Naive thymus-derived CD4-positive, alpha-beta T cell (primary cell): ENCODE measurements at places on chromosomes 7 and 10. TPM values are rescaled to one million over a fixed set of nuclear protein-coding genes. Genes with fewer than 3 reads are reported as not detected.
A peak's percentile ranks its signal among the peaks of the same experiment; 100 is the strongest.

DNA sequence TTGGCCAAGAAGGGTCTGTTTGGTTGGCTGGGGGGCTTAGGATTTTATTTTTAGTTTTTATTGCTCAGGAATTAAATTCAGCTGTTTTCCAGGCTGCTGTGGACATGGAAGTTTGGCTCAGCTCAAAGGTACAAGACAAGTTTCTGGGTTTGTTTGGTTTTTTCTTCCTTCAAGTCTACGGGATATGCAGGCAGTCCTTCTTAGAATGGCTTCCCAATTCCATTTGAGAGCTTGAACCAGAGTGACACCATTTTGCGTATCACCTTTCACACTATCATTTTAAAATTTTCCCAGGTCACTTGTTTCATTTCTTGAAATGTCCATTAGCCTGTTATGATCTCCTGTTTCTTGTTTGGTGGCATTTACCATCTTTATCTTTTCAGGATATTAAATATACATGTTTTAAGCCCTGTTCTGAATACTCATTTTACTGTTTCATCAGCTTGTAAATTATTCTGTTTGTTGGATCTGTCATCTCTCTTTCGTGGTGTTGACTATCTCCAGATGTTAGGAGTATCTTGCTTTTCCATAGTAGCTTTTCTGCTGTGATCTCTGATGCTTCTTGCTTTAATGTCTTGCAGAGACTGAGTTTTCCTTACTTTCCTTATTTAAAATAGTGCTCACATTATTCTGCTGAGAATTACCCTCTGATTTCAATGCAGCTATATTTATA, 9.4 kb upstream of the TMEM168 start:
- no peaks in the 10 kb centered on the region for H3K36me3 ChIP-seq
- no peak for DNase-seq
- H3K4me3 ChIP-seq, result no peak overlapping the region

DNA sequence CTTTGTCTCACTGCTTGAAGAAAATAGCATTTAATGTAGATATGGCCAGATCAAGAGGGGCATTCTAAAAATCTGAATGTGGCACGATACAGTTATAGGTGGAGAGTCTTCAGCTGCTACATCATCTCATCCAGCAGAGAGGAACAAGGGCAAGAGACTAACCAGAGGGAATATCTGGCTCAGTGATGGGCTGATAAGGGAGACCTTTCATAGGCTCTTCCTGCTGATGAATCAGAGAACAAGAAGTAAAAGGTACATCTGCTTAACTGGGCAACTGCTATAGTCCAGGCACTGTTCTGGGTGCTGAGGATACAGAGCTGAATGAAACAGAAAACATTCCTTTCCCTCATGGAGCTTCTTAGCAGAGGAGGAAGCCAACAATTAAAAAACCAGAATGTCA, 37.9 kb downstream of the PIP4K2A start:
- H3K27ac ChIP-seq, result peak overlapping the region; percentile 25
- H3K36me3 ChIP-seq, result no peaks in the 10 kb centered on the region
- H3K4me3 ChIP-seq, result no peak overlapping the region
- no peak for DNase-seq
- no peaks in the 10 kb centered on the region for H3K27me3 ChIP-seq
- H3K4me1 ChIP-seq, result peaks cover 78% of the 10 kb centered on the region

GRCh38 chr7:157975401-157976372, 611.9 kb downstream of the PTPRN2 start:
- H3K27ac ChIP-seq, result no peak overlapping the region
- H3K4me3 ChIP-seq, result no peak overlapping the region
- DNase-seq, result no peak
- H3K27me3 ChIP-seq, result no peaks in the 10 kb centered on the region
- H3K4me1 ChIP-seq, result no peaks in the 10 kb centered on the region

- no peak overlapping the region for H3K27ac ChIP-seq
- no peak overlapping the region for H3K4me3 ChIP-seq
- DNase-seq, result no peak
- no peaks in the 10 kb centered on the region for H3K4me1 ChIP-seq
Measured at GRCh38 chr10:97889461-97890265, 40.0 kb downstream of the GOLGA7B start.

- H3K36me3 ChIP-seq, result no peaks in the 10 kb centered on the region
- H3K4me1 ChIP-seq, result no peaks in the 10 kb centered on the region
- H3K27me3 ChIP-seq, result no peaks in the 10 kb centered on the region
- peak within 1 kb of the TSS; percentile 38 for H3K27ac ChIP-seq
- peak; percentile 21 for DNase-seq
Measured at GRCh38 chr7:12403287-12404181, at the start of gene VWDE. VWDE (minus strand) TSS chr7:12403865; CDS start chr7:12403716, 149 bp downstream.

DNA sequence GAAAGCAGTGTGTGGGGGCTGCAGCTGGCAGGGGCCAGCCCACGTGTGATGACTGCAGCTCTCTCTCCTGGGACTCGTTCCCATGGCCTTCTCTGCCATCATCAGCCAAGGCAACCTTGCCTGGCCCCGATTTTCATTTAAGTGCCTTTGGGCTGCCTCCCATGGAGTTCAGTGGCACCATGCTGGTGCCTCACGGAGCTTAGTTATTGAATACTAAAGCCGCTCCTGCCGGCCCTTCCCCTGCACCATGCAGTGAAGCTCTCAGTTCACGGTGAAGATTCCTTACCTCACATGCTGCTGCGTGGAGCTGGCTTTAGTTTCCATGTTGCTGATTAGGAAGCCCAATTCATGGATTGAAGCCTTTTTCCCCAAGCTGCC, 141.5 kb upstream of the EEPD1 start:
- DNase-seq, result no peak
- H3K27me3 ChIP-seq, result no peaks in the 10 kb centered on the region
- no peaks in the 10 kb centered on the region for H3K4me1 ChIP-seq
- H3K4me3 ChIP-seq, result no peak overlapping the region

DNA sequence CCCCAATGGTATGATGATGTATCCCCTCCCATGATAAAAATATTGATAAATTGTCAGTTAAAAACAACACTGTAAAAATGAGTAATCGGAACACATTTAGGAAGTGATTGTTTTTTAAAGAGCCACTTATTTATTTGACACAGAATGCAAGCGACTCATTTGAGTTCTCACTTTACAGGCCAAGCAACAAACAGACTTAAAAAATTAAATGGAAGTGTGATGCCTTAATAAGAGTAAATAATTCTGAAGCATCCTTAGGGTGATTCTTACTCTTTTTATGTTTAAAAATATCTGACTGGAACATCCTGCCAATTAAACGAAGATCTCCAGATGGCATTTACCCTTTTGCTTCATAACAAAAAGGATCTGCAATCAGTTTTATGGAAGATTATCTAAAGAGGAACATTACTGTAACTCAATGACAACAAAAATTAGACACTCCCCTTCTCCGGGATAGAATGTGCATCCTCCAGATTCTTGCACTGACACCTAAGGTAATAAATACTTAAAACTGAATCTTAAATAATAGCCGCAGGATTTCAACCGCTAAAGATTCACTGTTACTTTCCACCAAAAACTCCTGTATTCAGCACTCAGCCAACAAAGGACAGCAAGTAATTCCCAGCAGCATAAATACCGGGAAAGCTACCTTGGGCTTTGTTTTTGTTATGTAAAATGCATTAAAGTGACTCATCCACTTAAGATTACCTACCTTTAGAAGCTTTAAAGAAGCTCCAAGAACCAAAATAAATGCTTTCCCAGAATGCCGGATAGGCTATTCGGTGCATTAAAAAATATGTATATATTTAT, 1.7 kb downstream of the CACNA2D1 start:
- no peak for DNase-seq
- no peak overlapping the region for H3K27ac ChIP-seq
- H3K27me3 ChIP-seq, result peaks cover 9% of the 10 kb centered on the region
- H3K4me3 ChIP-seq, result no peak overlapping the region
- H3K4me1 ChIP-seq, result no peaks in the 10 kb centered on the region

- H3K27me3 ChIP-seq, result no peaks in the 10 kb centered on the region
- no peaks in the 10 kb centered on the region for H3K4me1 ChIP-seq
- H3K27ac ChIP-seq, result no peak overlapping the region
- H3K4me3 ChIP-seq, result no peak overlapping the region
- no peak for DNase-seq
- no peaks in the 10 kb centered on the region for H3K36me3 ChIP-seq
Measured at GRCh38 chr10:91519899-91520514, 109.9 kb downstream of the HECTD2 start.

DNA sequence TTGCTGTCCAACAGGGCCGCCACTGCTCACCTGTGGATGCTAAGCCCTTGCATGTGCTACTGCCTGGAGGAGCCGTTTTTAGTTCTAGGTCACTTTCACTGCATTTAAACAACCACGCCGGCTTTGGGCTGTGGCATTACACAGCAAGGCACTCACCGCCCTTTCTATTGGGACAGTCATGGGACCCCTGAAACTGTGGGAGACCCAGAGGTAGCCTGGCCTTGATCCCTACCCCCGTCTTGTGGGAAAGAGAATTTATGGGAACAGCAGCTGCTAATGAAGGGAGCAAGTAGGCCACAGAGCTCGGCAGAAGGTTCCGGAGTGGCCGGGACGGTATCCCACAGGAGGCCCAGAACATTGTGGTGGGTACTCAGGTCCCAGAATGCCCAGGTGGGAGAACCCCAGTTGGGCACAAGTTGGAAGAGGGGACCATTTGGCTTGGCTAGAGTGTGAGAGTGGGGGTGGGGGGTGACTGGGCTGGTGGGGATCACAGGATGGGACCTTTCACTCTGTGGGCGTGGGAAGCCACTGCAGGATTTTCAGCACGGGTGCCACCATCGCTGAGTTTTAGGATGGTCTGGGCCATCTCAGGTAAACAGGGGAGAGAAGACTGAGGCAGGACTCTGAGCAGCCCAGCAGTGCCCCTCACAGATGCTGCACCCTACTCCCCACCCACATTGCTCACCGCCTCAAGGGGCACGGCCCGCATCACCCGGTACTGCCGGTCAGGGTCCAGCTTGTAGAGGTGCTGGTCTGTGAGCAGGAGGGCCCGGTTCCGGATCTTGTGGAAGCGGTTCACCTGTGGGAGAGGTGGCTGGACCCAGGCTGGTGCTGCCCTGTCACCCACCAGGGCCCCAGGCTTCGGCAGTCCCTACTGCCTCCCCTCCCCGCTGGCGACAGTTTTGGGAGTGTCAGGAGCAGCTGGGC, 15.2 kb downstream of the MYO1G start:
- H3K27me3 ChIP-seq, result no peaks in the 10 kb centered on the region
- H3K36me3 ChIP-seq, result peaks cover 5% of the 10 kb centered on the region
- no peak overlapping the region for H3K27ac ChIP-seq

DNA sequence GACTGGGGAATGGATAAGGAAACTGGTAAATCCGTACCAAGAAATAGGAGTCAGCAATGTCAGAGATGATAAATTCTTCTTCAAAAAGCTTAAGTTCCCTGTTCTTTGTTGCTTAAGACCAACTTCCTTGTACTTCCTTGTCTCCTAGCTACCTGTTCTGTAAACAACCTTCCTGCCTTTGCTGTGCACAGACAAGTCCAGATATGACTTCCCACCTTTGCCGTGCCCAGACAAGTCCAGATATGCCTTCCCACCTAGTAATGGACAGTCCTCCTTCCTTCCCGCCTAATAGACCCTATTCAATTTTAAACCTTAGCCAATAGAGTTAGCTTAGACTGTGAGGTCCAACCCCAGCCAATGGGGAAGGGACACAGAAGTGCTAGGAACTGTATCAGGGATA, 2.5 kb upstream of the ZNF33A start:
- no peaks in the 10 kb centered on the region for H3K36me3 ChIP-seq
- no peak for DNase-seq
- peaks cover 14% of the 10 kb centered on the region for H3K4me1 ChIP-seq

The CDNF gene
- 3.0 TPM for polyA plus RNA-seq

The GPR158 gene
- polyA plus RNA-seq, result not detected

DNA sequence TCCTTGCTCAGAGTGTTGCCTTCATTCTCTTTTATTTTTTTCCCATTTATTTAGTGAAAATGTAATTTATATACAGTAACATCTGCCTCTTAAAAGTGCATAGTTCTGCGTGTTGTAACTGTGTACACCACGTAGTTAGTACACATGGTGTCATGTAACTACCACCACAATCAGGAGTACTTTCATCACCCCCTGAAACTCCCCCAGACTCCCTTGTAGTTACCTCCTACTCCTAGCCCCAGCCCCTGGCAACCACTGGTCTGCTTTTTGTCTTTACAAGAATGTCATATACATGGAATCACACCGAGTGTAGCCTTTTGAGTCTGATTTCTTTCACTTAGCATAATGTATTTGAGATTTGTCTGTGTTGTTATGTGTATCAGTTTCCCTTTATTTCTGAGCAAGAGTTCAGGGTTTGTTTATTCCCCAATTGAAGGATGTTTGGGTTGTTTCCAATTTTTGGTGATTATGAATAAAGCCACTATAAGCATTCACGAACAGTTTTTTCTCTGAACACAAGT, 50.6 kb downstream of the GRK5 start:
- no peaks in the 10 kb centered on the region for H3K4me1 ChIP-seq
- no peak overlapping the region for H3K4me3 ChIP-seq
- H3K36me3 ChIP-seq, result no peaks in the 10 kb centered on the region
- no peak for DNase-seq
